Stomach (tissue), 19 donors: ENCODE measurements at places on chromosomes 5 and 9.

DNA sequence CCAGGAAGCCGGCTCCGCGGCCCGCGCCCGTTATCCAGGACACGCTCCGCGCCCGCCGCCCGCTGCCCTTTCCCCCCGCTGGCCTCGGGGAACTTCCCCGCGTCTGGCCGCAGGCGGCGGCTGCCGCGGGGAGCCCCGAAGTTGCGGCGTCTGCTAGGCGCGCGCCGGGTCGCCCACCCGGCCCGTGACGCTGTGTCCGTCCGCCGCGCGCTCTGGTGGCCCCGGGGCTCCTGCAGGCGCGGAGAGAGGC lies 621 bp upstream of the GCNT4 start:
- H3K27me3 ChIP-seq = no peaks in the 10 kb centered on the region
- no peaks in the 10 kb centered on the region for H3K36me3 ChIP-seq
- peak overlapping the region; percentile 84 for H3K4me3 ChIP-seq
- H3K4me1 ChIP-seq = peaks cover 55% of the 10 kb centered on the region
- H3K27ac ChIP-seq = peak overlapping the region; percentile 98
- no peak for DNase-seq

DNA sequence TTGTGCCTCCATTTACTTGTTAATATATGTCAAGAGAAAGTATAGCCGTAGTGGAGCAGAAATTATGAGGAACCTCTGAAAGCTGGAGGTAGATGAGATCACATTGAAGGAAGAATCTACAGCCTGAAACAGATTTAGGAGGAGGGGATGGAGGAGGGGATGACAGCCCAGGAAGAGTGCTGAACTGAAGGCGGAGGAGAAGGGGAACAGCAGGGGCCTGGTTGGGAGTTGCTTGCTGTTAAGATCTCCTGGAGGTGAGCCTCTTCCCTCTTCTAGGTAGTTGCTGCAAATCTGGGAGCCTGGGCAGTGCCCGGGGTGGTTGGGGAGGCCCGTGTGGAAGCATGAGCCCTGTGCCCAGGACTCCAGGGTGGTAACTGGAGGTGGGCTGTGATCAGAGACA lies 111.8 kb upstream of the SEMA6A start:
- no peak for DNase-seq
- no peaks in the 10 kb centered on the region for H3K27me3 ChIP-seq
- no peak overlapping the region for H3K4me3 ChIP-seq
- H3K4me1 ChIP-seq = no peaks in the 10 kb centered on the region

DNA sequence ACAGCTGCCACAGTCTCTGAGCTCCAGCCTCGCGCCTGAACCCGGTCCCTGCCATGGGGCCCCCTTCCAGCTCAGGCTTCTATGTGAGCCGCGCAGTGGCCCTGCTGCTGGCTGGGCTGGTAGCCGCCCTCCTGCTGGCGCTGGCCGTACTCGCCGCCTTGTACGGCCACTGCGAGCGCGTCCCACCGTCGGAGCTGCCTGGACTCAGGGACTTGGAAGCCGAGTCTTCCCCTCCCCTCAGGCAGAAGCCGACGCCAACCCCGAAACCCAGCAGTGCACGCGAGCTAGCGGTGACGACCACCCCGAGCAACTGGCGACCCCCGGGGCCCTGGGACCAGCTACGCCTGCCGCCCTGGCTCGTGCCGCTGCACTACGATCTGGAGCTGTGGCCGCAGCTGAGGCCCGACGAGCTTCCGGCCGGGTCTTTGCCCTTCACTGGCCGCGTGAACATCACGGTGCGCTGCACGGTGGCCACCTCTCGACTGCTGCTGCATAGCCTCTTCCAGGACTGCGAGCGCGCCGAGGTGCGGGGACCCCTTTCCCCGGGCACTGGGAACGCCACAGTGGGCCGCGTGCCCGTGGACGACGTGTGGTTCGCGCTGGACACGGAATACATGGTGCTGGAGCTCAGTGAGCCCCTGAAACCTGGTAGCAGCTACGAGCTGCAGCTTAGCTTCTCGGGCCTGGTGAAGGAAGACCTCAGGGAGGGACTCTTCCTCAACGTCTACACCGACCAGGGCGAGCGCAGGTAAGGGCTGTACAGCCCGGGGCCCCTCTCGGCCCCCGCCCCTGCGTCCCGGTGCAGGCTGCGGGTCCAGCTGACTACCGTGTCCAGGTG lies 509 bp downstream of the LVRN start:
- peak overlapping the region; percentile 33 for H3K4me3 ChIP-seq
- peaks cover 39% of the 10 kb centered on the region for H3K27me3 ChIP-seq
- no peak overlapping the region for H3K27ac ChIP-seq
- H3K36me3 ChIP-seq = no peaks in the 10 kb centered on the region
- peaks cover 21% of the 10 kb centered on the region for H3K4me1 ChIP-seq

DNA sequence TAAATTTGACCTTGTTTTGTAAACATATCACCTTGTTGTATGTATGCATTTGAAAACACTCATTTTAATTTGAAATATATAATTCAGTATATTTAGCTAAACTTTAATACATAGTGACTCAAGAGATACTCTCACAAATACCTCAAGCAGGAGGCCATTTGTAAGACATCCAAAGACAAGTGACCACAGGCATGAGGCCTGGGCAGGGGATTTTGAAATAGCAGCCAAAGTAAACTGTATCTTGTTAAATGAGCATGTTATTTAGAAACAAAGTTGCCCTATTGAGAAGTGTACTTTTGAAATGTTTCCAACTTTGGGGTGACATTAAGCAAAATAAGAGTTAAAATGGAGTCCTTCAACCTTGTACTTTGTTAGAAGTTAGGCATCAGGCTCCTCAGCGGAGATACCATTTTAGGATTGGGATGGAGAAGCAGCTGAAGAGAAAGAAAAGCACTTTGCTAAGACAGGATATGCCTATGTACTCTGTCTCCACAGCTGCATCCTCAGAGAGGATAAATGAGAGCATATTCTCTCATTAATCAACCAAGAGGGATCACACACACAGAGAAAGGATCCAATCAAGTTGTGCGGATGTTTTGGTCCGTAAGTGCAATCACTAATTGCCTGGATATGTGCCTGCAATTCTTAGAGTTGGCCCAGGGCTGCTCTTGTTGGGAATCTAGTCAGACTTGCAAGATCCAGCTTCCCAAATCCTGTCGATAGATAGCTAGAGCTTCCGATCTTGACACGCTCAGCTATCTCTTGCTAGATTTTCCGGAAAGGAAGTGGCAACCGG lies 157.5 kb upstream of the HAPLN1 start:
- H3K4me3 ChIP-seq = no peak overlapping the region
- no peaks in the 10 kb centered on the region for H3K4me1 ChIP-seq
- H3K27ac ChIP-seq = no peak overlapping the region
- H3K36me3 ChIP-seq = no peaks in the 10 kb centered on the region

- H3K36me3 ChIP-seq = peaks cover 15% of the 10 kb centered on the region
- no peak for DNase-seq
- no peaks in the 10 kb centered on the region for H3K4me1 ChIP-seq
- H3K27me3 ChIP-seq = no peaks in the 10 kb centered on the region
These were observed 21.9 kb downstream of the ZDHHC21 start for GRCh38 chr9:14671377-14671776.

- no peak overlapping the region for H3K4me3 ChIP-seq
- peaks cover 50% of the 10 kb centered on the region for H3K36me3 ChIP-seq
- no peaks in the 10 kb centered on the region for H3K4me1 ChIP-seq
- no peaks in the 10 kb centered on the region for H3K27me3 ChIP-seq
- no peak for DNase-seq
These were observed 18.1 kb downstream of the YTHDC2 start for GRCh38 chr5:113531481-113532159.

GRCh38 chr5:134524272-134524825 lies 1.1 kb upstream of the JADE2 start:
- peak overlapping the region; percentile 87 for H3K4me3 ChIP-seq
- H3K36me3 ChIP-seq = no peaks in the 10 kb centered on the region
- peak overlapping the region; percentile 97 for H3K27ac ChIP-seq
- H3K4me1 ChIP-seq = peaks cover 33% of the 10 kb centered on the region
- peak; percentile 90 for DNase-seq
